ENCODE measurements at places on chromosomes 11 and 22.
A peak's percentile ranks its signal among the peaks of the same experiment; 100 is the strongest.

DNA sequence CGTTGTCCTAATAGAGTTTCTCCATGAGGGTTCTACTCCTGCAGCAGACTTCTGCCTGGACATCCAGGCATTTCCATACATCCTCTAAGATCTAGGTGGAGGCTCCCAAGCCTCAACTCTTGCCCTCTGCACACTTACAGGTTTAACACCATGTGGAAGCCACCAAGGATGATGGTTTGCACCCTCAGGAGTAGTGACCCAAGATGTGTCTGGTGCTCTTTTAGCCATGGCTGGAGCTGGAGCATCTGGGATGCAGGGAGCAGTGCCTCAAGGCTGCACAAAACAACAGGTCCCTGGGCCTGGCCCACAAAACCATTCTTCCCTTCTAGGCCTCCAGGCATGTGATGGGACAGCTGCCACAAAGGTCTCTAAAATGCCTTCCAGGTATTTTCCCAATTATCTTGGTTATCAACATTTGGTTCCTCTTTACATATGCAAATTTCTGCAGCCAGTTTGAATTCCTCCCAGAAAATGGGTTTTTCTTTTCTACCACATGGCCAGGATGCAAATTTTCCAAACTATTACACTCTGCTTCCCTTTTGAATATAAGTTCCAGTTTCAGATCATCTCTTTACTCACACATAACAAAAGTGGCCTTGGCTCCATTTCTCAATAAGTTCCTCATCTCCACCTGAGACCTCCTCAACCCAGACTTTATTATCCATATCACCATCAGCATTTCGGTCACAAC is 69.5 kb upstream of the GNAZ start:
- no peak for DNase-seq

DNA sequence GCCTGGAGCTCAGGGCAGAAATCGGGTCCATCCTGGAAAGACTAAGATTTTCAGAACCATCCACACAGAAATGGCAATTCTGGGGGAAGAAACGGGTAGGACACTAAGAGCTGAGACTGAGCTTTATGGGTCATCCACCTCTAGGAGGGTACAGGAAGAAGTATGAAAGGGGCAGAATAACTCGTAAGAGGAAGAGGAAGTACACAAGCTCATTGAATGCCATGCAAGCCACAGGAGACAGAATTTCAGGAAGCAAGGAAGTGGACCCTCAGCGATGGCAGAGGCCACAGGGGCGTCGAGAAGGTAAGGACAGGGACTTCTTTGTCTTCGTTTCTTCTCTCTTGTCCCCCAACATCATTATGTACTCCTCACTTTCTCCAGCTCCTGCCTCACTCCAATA is 169.6 kb downstream of the MAML2 start:
- DNase-seq: no peak

- DNase-seq: peak; percentile 2
Measured at GRCh38 chr11:11931461-11932055, 76.9 kb downstream of the DKK3 start.

- DNase-seq: no peak
Measured at GRCh38 chr11:124670732-124671131, 2.8 kb downstream of the SIAE start.

GRCh38 chr11:118010738-118011461 is 24.7 kb downstream of the IL10RA start:
- no peak for DNase-seq
